ENCODE measurements at places on chromosomes 7 and 10.

DNA sequence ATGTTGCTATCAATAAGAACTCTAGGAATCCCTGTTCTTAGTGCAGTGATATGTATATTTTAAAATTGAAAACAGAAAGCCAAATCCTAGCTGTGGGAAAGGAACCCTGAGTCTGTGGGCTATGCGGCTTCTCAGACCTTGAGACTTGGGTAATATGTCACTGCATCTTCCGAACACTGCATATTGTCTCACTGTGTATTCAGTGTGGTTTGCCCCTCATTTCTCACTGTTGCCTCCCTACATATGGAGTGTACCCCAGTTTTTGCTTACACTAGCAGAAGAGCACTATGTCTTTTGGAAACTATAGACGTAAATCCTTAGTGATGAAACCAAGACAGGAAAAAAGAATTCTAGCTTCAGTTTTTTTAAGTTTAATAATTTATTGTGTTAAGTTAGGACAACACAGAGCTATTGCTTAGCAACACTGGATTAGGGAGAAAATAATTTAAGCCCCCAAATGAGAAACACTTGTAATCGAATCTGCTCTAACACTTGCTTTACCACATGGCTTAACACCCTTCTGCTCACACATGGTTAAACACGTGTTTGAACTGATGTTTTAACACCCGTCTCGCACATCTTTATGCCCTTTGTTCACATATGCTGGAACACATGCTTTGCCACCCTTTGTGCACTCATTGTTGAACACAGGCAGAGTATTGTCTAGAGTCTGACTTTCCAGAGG, 251.3 kb downstream of the VTI1A start:
- no peak for DNase-seq

GRCh38 chr7:7330997-7331396, 148.7 kb downstream of the C1GALT1 start:
- DNase-seq = no peak

GRCh38 chr7:95472581-95473161, 13.1 kb upstream of the ASB4 start:
- DNase-seq = no peak

DNA sequence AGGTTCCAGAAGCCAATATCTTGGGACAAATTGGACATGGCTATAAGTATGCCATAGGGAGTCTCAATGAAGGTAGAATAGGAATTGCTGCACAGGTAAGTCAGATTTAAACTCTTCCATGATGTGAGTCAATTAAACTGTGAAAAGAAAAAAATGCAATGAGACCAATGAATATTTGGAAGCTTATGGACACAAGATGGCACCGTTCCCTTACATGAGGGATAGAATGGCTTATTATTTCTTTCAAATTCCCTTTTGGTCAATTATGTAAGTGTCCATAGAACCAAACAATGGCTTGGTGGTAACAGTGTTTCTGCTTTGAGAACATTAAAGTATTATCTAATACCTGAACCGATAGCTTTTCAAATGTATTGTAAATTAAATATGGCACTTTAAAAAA, 35.6 kb downstream of the ACADSB start:
- no peak for DNase-seq

DNA sequence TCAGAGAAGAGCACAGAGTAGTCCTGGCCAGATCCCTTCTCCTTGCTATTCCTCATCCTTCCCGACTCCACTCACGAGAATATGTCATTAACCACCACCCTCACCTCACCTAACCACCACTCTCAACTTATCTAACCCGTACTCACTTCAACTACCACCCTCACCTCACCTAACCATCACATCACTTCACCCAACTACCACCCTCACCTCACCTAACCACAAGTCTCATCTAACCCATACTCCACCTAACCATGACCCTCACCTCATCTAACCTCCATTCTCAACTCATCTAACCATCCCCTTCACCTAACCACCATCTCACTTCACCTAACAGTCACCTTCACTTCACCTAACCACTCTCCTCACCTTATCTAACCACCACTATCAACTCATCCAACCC, 85.0 kb downstream of the VIPR2 start:
- no peak for DNase-seq

DNA sequence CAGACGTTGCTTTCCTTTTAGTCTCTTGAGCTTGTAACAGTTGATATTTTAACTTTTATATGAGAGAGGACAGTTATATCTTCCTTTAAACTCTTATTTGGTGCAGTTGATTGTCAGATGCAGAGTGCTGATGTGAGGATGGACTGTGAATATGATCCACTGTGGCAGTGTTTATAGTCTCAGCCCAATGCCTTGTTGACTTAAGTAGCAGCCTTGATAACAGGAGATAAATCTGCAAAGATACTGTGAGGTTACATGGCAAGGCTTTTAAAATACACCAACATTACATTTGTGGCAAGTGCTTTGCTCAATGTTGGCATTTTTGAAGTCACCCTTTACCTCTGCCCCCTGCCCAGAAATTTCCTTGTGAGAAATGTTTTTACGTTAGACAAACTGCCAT, 206.7 kb downstream of the AUTS2 start:
- no peak for DNase-seq

GRCh38 chr7:24123076-24123475, 160.9 kb upstream of the NPY start:
- DNase-seq = no peak

DNA sequence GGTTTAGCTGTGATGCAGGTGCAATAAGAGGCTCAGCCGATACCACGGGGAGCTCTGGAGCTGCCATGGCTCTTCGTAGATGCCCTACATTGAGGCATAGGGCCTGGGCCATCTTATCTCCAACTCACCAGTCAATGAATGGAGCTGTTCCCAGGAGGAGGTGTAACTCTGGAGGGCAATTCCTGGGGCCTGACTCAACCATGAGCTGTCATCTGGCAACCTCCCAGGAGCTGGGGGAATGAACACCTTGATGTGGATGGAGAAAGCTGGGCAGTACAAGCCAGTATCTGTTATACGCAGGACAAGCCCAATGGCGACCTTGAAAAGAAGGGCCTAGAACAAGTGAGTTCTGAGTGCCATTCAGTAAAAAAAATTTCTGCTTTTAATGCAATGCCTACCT, 224.0 kb upstream of the PLXDC2 start:
- no peak for DNase-seq

- DNase-seq = no peak
These were observed 58.7 kb downstream of the INPP5F start for GRCh38 chr10:119784340-119785067.

DNA sequence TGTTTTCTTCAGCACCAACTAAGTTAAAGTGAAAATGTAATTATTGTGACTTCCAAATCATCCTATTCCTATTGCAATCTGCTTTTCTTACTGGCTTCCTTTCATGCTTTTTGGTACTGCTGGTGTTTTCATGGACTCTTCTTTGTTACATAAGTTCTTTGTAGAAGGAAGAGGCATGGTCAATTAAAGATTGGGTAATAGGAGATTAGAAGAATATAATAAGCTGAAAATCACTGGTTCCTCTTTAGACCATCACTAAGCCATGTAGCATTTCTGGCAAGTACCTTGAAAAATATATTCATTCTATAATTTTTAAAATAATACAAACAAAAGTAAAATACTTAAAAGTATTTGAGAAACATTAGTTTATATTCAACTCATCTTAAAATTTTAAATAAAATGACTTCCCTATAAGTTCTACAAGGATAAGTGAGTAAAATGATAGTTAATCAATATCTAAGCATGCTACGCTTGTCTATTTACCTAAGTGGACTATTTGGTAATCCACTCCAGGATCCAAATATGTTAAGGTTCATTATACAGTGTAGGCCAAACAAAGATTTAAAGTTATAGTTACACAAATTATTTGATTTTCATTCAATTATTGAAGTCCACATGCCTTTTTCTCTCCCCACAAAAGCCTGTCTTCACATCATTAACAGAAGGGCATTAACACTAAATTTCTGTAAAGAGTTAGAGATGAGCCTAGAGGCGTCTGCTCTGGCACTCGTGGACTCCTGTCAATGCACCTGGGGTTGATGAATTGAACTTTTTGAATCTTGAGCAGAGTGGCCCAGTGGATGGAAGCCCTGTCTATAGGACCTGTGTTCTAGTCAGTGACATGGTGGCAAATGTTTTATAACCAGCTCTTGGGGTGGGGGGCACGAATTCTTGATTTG, 408.1 kb downstream of the INHBA start:
- no peak for DNase-seq

DNA sequence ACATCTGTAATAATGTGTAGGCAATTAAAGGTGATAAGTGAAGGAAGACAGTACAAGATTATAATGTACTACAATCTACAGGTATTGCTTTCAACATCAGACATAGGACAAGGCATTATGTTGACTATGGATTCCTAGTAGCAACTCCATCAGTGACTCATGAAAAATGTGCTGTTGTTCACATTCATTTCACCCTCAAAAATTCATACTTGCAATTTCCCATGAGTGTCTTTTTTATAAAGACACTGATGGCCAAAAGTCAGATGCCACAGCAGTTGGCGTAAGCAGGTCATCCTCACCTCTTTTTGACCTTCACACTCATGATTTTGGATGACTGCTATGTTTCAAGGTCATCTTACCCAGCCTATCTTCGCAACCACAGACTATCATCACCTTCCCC, 100.0 kb upstream of the AMPH start:
- no peak for DNase-seq

GRCh38 chr7:84297616-84298015, 103.0 kb upstream of the SEMA3A start:
- no peak for DNase-seq

- peak; percentile 10 for DNase-seq
These were observed 535 bp downstream of the ASAH2B start for GRCh38 chr10:50740293-50740648.

GRCh38 chr10:124975977-124976514, 34.1 kb downstream of the ZRANB1 start:
- DNase-seq = no peak

DNA sequence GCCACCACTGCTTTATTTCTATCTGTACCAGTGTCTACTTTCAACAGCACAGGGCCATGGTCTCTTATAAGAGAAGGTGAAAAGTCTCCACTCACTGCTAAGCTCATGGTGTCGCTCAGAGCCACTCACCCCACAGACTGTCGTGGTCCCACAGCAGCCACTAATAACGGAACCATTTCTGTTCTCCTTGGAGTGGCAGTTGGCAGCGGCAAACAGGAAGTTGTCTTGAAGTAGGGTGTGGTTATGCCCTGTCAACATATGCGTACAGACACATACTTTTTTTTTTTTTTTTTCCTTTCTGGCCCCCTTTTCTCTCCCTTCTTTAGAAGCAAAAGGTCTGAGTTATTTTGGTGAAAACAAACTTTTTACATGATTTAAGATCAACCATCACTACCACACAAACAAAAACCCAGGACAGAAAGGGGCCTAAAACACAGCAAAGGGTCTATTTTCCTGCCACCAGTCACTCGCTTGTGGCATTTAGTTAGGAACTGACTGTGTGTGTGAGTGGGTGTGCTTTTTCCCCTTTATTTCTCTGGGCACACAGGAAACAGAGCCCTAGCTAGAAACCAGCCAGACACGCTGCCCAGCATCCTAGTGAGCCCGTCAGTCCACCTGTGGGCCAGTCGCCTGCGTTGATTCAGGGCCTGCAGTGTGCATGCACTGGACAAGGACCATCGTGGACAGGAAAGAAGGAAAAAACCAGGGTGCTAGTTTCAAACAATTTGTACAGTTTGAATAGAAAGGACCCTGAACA, 96.7 kb upstream of the EFCAB10 start:
- DNase-seq = no peak

- no peak for DNase-seq
These were observed 112.1 kb upstream of the CDK1 start for GRCh38 chr10:60666221-60666620.

DNA sequence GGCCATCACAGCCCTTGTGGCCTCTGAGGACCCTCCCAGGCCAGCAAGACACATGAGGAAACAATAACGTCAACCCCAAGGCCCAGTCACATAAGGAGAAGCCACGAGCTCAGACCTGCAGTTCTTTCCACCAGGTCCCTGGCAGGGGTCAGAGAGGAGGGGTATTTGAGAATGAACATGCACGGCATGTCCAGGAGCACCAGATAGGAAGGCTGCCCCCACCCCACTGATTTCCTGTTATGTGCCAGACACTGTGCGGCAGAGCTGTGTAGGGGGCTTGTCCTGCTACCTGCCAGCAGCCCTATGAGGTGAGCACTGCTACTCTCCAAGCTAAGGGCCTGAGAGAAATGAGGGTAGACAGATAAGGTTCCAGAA, 40.7 kb upstream of the ZMIZ1 start:
- DNase-seq = no peak

DNA sequence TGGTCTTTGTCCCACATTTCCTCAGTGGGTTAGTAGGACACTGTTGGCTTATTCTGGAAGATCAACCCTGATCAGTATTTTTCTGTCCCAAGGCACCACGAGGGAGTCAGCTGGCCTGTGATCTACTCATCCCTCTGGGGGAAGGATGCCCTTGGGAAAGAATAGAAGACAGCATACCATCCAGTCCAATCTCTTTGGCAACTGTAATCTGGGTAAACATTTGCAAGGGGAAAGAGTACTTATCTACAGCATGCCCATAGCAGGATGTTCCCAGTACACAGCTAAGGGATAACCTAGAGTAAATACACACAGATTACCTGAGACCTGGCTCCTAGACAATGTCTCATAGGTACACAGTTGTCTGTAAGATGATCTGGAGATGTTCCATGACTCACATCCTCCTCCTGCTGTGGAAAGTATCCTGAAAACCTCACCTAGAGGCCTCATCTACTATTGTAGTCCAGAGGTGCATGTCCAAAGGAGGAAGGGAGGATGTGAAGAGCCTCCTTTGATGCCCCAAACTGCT, 134.3 kb upstream of the VWC2 start:
- DNase-seq = no peak

- DNase-seq = peak; percentile 46
These were observed 4.2 kb downstream of the SMARCD3 start for GRCh38 chr7:151244196-151244840.

DNA sequence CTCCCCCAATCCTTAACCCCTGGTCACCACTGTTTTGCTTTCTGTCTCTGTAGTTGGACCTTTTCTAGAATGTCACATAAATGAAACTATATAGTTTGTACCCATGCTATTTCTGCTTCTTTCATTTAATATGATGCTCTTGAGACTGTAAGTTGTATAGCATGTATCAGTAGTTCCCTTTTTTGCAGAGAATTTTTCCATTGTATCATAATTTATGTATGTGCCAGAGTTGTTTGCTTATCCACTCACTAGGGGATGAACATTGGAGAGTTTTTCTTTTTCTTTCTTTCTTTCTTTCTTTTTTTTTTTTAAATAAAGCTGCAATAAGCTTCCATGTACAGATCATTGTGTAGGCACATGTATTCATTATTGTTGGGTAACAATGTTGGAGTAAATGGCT, 544.8 kb downstream of the CNTNAP2 start:
- no peak for DNase-seq

DNA sequence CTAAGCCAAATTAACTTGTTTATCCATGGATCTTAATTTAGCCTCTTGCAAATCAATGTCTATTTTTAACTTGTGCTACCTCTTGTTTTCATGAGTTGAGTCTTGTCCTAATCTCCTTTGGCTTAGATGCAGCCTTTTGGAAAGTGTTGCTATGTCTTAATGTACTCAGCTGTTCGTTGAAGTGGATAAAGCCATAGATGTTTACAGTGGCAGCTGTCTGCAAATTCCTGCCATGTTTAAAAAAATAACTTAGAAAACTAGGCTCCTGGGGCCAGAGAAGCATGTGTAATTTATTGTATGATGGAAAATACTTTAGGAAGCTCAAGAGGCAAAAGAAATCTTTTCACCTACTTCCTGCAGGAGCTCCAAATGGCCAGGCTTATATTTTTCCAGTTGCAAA, 253.1 kb upstream of the RHOBTB1 start:
- DNase-seq = no peak
